ENCODE measurements at places on chromosomes 12 and 14.
A peak's percentile ranks its signal among the peaks of the same experiment; 100 is the strongest.

DNA sequence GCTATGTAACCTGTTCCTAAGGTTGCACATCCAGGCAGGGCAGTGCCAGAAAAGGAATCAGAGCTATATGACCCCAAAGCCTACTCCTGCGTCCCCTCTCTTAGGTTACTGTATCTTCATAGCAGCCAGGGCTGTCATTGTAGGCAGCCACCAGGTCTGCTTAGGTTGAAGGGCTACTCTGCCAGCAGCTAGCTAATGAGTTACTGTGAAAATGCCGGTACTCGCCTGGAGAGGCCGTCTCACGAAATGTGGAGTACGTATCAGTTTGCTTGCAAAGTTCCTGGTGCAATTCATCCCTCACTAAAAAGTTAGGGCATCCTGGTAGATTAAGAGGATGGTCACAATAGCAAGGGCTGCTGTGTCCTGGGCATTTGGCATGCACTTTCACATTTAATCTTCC lies 50.9 kb downstream of the RPH3A start:
- DNase-seq: no peak

DNA sequence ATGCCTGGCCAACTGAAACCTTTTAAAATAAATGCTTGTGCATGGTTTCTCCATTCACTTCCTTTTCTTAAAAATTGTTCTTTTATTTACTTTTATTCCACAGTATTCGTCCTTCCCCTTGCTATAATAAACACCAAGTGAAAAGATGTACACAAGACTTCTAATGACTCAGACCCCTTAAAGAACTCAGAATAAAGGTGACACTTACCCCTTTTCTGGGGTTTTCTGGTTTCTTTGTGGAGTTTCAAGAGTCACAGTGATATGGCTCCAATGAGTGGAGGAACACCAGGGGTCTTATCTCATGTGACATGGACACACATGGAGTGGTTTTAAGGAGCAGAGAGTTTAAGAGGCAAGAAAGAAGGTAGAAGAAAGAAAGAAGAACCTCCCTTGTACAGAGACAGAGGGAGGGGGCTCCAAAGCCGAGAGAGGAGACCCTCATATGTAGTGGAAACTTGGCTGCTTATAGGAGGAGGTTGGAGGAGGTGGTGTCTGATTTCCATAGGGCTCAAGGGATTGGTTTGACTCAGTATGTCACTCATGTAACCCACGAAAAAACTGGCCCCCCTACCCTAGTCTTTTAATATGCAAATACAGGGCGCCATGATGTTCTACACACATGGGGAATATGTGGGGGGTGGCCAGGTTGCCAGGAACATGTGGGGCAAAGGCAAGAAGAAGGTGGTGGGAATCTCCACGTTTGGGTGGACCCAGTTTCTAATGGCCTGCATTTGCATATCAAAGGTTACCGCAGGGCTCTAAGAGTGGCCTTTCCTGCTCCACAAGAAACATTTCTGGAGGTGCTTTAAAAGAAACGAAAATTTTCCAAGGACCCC lies 22.1 kb upstream of the CD69 start:
- DNase-seq: no peak

DNA sequence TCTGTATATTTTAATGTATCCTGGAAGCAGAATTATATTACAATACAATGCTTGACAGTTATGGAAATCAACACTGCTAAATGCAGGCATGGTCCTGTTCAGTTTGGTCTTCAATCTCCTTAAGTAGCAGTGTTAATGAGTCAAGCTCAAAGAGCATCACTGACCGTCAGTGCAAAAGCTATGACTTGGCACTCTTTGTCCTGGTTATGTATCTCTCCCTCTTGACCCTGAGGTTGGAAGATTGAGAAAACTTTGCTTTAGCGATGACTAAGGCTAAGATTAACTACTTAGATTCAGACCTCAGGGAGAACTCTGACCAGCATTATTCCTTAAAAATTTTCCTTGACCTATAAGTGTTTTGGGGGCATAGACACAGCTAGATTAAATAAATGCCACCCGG lies 10.9 kb downstream of the CLEC7A start:
- DNase-seq: no peak

DNA sequence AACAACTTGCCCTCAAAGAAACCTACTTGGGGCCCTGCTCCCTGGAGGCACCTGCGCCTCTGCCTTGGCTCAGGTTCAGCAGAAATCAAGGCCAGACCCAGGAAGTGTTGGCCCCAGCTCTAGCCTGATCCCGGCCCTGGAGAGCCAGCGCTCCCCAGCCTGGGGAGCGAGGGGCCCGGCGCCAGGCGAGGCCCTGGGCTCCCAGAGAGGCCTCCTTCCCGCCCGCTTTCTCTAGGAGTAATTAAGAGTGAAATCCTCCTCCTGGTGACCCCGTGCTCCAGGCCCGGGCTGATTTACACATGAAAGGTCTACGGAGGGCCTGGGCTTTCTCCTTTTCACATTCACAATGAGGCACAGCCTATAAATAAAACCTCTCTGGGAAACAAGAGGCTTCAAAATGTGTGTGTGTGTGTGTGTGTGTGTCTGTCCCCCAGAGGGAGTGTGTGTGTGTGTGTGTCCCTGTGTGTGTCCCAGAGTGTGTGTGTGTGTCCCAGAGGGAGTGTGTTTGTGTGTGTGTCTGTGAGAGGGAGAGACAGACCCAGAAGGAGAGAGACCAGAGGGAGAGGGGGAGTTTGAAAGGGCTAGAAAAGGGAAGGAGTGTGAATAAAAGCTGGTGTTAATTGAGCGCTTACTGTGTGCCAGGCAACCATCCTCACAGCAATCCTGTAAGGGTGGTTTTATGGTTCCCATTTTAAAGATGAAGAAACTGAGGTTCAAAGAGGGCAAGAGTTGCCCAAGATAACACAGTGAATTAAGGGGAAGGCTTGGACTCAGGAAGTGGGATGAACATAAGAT lies 23.8 kb upstream of the COX6A1 start:
- no peak for DNase-seq

DNA sequence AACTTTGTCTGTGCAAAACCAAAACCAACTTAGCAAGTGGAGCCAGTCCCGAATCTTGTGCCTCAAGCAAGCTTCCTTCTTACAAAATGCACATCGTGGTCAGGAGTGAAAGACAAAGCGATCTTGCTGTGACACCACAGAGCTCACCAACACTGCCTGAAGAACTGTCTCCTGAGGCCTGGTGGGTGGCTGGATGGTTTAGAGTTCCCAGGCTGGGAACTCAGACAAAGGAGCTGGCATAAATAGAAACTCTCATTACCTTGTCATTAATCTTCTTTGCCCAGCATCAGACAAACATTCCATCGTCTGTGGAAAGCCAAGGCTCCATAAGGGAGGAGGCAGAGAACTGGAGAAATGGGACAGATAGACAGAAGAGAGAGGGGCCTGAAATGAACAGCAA lies 144.8 kb downstream of the KCNA5 start:
- DNase-seq: no peak

GRCh38 chr14:102352213-102352612 lies 10.5 kb downstream of the CINP start:
- DNase-seq: no peak

GRCh38 chr12:19967431-19967830 lies 400.9 kb upstream of the PDE3A start:
- peak; percentile 13 for DNase-seq
